ENCODE measurements at places on chromosomes 5 and 9.

GRCh38 chr5:119287547-119288111 lies 68.2 kb upstream of the TNFAIP8 start:
- DNase-seq, result no peak

- no peak for DNase-seq
Measured at GRCh38 chr5:170268884-170269283, 28.7 kb downstream of the LCP2 start.

- DNase-seq, result no peak
Measured at GRCh38 chr5:113212244-113212920, 222.4 kb downstream of the TSSK1B start.

DNA sequence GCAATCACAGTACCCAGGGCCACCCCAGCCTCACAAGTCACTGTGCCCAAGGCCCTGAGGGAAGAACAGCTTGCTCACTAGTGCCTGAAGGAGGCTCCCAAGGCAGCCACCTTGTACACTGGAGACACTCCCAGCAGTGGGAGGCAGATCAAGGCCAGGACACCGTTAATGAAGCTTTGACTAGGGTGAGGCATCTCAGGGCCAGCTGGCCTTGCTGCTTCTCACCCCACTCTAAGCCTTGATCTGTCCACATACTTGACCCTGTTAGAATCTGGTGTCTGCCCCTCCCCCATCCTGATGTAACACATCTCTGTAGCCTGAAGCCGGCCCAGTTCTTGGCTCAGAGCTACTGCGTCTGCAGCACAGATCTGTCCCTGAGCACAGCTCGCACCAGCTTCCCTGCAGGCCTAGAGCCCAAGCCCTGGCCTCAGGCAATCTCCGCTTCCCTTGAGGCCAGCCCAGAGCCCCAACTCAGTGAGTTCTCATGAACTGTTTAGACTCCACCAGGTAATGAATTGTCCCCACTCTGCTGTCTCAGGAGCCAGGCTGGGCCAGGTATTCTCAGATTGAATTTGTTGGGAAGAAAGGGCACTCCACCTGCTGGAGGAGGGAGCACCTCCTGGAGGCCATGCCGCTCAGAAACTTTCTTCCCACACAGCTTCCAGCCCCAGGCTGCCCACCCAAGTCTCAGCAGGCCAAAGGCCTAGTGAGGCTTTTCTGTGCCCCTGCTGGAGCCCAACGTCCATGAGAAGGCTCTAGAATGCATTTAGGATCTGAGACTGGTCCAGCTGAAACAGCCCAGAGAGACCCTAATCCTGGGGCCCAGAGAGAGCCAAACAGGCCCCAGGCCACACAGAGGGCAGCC lies 13.4 kb upstream of the JADE2 start:
- DNase-seq, result no peak

GRCh38 chr5:81787474-81788242 lies 36.8 kb upstream of the SSBP2 start:
- DNase-seq, result peak; percentile 92

DNA sequence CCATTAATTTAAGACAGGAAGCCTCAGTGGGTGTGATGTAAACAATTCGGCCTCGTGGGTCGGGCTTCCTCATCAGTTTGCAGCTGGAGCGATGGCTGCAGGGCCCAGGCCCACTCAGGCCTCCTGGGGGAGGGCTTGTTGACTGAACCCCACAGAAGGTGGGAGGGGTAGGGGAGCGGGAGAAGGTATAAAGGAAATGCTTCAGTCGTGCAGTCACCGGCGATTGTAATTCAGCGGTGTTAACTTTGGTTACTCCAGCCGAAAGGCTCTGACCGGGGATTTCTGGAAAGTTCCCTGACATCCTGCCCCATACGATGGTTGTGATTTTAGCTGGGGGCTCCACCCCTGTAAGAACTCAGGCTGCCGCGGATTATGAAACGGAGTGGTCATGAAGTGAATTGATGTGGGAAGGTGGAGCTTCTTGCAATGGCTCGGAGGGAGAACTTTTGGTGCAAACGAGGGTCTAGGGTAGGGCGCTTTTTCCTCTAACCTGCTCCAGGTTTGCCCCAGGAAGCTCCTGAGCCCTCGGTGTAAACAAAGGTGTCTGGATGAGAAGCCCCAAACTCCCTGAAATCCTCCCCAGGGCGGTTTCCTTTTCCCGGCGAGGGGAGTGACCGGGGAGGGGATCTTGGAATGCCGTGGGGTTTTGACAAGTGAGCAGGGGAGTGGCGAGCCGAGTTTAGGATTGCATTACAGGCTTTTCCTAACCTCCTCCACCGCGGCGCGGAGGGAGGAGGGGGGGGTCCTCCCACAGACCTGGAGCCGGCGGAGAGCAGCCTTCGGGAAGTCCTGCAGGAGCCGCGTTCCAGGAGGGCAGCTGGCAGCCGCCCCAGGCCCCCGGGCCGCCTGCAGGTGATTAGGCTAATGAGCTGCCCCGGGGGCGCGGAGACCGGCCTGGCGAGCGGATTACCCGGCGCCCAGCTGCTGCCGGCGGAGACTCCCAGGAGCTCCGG lies 215.5 kb downstream of the PDZD2 start:
- peak; percentile 68 for DNase-seq

- DNase-seq, result no peak
Measured at GRCh38 chr9:109652112-109652511, 127.9 kb upstream of the PALM2AKAP2 start.

DNA sequence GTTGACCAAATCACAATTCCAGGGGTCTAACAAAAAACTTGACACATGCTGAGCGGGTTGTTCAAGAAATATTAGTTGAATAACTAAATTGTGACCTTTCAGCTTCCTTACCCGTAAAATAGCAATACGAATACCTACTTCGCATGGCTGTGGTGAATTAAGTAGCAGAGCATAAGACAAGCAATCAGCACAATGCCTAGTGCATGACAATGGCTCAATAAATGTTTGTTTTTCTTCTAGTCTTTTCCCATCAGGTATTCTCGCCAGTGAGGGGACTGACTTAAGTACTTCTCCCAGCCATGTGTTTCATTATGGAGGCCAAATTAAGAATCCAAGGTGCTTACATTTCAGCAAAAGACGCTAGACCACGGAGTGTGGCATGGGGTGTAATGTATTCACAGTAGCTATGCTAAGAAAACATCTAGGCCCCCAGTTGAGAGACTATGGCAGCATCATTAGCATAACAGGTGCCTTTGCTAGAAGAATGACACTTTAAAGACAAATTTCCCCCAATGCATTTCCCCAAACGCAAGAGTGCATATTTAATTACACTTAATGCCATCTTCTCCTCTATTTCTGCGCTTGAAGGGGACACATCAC lies 145.9 kb downstream of the ASTN2 start:
- no peak for DNase-seq

DNA sequence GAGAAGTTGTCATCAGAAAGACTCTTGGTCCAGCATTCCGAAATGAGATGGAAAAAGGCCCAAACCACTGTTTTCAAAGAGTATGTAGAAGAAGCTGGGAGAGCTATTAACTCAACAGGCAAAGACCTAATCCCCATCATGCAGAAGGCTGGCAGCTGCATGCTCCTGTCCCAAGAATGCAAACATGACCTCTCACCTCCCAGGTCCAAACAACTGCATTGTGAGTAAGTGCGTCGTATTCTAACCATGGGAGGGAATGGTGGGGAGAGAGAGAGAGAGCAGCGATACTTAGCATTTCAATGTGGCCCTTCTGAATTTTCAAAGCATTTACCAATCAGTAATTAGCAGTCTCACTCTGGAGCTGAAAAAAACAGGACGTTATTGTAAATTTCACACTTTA lies 27.6 kb downstream of the TRPC7 start:
- DNase-seq, result no peak

DNA sequence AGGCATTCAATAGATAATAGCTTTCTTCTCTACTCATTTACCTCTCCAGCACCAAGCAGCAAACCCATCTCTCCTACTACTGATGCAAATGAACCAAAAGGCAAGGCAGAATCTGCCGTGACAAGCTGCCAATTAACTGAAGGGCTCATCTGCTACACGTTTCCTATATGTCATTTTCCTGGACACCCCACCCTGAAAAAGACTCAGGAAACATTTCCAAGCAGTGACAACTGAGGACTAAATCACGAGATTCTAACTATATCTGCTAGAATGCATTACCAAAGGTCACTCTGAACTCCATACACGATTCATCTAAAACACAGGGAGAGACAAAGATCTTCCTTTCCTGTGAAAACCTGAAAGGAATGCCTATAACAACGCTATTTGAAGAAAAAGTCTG lies 12.9 kb downstream of the PLPP1 start:
- no peak for DNase-seq

GRCh38 chr5:164220522-164220921 lies 715.1 kb downstream of the MAT2B start:
- DNase-seq, result no peak

DNA sequence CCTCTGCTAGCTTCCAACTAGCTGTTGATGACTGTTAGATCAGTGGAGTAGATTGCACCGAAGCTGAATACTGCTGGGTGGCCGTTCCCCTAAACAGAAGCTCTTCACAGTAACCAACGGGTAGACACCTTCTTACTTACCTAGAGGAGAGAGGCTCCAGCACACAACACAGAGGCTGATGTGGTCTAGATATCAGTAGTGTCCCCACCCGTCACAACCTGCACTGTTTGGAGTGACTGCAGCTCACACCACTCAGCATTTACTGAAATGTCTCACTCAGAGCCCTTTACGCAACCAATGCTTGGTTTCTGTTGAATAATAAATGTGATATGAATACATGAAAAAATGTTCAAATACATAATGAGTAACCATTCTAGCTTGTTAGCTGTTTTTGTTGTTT lies 5.3 kb downstream of the TMEM174 start:
- DNase-seq, result no peak

DNA sequence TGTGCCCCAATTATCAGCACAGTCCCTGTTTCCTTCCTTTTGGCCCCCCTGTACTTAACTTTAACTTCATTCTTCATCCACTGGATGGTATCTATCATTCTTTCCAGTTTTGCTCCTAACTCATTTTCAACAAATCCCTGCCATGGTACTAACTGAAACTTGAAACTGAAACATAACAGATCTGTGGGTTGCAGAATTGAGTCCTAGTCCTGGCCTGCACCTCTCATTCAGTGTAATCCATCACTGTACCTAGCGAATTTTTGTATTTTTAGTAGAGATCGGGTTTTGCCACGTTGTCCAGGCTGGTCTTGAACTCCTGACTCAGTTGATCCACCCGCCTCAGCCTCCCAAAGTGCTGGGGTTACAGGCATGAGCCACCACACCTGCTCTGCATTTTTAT lies 15.3 kb upstream of the PIK3R1 start:
- no peak for DNase-seq

GRCh38 chr9:114231273-114231672 lies 75.9 kb downstream of the COL27A1 start:
- no peak for DNase-seq

DNA sequence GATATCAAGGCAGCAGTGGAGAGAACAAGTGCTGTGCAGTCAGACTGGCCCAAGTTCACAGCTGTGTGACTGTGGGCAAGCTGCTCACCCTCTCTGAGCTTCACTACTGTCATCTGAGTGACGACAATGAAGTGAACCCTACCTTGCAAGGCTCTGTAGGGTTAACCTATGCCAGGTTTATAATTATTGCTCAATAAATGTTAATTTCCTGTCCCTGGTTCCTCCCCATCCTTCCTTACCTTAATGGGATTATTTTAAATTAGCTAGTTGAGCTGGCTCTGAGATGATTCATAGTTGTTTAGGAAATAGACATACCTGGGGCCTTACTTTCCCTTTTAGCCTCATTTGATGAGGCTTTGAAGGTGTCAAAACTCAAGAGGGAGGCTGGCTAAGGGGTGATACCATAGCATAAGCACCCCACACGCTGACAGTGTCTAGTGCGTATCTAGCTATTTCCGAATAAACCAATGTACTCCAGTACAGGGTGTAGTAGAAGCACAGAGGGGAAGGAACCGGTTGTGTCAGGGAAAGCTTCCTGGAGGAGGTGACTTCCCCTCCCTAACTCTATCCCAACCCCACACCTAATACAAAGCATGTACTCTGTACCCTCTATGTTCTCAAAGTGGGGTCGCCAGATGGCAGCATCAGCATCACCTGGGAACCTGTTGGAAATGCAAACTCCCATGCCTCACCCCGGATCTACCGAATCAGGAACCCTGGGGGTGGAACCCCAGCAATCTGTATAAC lies 63.3 kb upstream of the SLC25A51 start:
- DNase-seq, result no peak

DNA sequence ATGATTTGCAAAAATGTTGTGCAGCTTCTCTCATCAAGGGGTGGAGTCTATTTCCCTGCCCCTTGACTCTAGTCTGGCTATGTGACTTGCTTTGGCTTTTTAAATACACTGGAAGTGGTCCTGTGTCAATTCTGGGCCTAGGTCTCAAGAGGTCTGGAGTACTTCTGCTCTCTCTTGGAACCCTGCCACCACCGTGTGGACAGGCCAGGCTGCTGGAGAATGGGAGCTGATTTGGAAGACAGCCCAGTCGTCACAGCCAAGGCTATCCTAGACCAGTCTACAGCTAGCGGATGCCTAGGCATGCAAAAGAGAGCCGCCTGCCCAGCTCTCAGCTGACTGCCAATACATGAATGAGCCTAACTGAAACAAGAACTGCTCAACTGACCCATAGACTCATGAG lies 56.7 kb upstream of the CLINT1 start:
- DNase-seq, result no peak

GRCh38 chr9:3441197-3441816 lies 84.5 kb downstream of the RFX3 start:
- no peak for DNase-seq

GRCh38 chr9:136784249-136784996 lies 6.7 kb upstream of the TMEM141 start:
- no peak for DNase-seq

DNA sequence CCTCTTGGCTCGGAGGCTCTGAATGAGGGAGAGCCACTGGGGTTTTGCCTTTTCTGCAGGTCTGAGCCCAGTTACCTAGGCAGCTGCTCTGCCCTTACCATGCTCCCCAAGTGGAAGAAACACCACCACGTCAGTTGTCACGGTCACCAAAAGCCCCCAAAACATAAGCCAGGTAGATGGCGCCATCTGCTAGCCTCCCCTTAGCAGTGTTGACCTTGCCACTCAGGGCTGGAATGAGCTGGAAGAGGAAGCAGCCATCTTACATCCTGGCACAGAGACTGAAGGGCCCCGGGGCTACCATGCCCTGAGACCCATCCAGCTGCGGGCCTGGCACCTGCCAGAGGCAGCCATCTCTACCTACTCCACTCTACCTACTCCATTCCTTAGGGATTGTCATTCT lies 7.4 kb downstream of the ZER1 start:
- no peak for DNase-seq

DNA sequence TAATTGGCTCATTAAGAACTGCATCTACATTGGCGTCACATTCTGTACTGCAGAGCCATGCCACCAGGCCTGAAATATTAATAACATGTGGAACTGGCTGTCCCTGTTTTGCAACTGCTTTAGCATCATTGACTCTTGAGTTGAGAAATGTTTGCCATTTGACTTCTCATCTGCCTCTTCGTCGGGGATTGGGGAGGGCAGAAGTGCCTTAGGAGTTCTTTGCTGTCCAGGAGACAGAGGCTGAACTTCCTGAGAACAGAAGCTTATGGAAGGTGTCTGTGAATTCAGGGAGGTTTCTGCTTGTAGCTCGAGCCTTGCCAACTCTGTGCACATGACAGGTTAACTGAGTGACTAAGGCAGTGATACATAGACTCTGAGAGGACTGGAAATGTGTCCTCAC lies 265.0 kb downstream of the KIF4B start:
- no peak for DNase-seq

- no peak for DNase-seq
Measured at GRCh38 chr5:4097199-4097598, 501.6 kb downstream of the IRX1 start.

Data from left renal cortex interstitium (tissue), 4 donors.